ENCODE measurements at places on chromosomes 16 and 17. TPM values are rescaled to one million over a fixed set of nuclear protein-coding genes. Genes with fewer than 3 reads are reported as not detected.

HOXB1 gene
- not detected for total RNA-seq

KLHL10 gene
- total RNA-seq, result 0.33 TPM

KRT25 gene
- total RNA-seq, result not detected

KCTD2 gene
- 17.5 TPM for total RNA-seq

ABCC12 gene
- total RNA-seq, result not detected

KRTAP2-1 gene
- not detected for total RNA-seq

DNA sequence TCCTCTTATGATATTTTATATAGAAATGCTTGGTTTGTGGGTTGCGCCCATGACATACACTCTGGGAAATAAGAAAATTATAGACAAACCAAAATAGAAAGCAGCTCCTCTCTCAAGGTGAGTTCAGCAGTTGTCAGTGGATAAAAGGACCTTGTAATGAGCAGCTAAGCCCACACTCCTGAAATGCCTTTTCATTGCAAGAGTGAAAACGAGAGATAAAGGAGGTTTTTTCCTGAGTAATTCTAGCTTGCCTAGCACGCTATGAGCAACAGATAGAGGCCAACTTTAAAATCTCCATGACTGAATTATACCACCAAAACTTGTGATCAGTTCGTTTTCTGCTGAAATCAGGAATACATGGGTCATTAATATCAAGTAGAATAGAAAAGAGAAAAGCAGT lies 261.8 kb upstream of the CACNG5 start:
- H3K27ac ChIP-seq, result no peak overlapping the region
- DNase-seq, result no peak
- H3K36me3 ChIP-seq, result no peaks in the 10 kb centered on the region
- no peak overlapping the region for H3K4me3 ChIP-seq

DNA sequence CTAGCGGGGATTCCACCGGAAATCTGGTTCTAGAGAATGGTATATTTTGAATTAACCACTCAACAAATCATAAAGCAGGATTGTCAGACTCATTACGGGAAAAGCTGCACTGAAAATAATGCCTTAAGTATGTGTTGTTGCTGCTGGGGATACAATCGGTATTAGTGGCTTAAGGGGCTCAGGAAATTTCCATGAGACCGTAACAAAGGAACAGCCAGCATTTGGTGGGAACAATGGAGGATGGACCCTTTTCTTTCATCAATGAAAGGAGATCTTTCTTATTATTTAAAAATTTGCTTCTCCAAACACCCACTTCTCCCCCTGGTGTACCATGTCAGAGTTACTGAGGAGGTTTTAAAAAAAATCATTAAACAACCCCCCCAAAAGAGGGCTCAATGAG lies 342.6 kb upstream of the ZFHX3 start:
- H3K36me3 ChIP-seq, result no peaks in the 10 kb centered on the region
- no peak overlapping the region for H3K27ac ChIP-seq
- H3K27me3 ChIP-seq, result no peaks in the 10 kb centered on the region
- H3K4me1 ChIP-seq, result no peaks in the 10 kb centered on the region
- H3K4me3 ChIP-seq, result no peak overlapping the region
- DNase-seq, result no peak

DNA sequence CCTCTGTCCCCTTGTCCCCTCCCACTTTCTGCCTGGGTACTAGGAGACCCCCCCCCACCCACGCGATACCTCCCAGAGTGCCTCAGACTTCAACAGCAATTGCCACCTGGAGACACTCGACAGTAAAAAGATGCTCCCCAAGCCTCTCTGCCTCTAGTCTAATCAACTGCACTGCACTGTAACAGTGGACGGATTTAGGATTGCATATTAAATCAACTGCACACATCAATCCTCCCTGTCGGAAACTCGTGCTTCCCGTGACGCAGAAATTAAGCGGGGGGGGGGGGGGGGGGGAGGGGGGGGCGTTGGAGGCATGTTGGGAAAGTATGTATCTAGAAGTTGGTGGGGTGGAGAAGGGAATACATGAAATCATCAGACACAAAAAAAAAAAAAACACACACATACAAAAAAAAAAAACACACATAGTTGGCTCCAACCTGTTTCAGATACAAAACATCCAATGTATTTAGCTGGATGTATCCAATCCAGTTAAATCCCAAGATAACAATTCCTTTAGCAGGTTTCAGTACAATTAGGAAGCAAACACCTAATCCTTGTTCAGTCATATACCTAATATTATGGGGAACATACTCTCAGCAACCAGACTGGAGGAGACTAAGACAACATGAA lies 29.7 kb downstream of the FAM222B start:
- peaks cover 12% of the 10 kb centered on the region for H3K4me1 ChIP-seq
- H3K27me3 ChIP-seq, result no peaks in the 10 kb centered on the region
- H3K4me3 ChIP-seq, result peak overlapping the region; percentile 97
- DNase-seq, result peak; percentile 74

GRCh38 chr16:49713770-49714169 lies 142.1 kb downstream of the ZNF423 start:
- H3K27me3 ChIP-seq, result no peaks in the 10 kb centered on the region
- no peak overlapping the region for H3K27ac ChIP-seq
- no peaks in the 10 kb centered on the region for H3K36me3 ChIP-seq

- no peak overlapping the region for H3K27ac ChIP-seq
- no peaks in the 10 kb centered on the region for H3K4me1 ChIP-seq
- no peaks in the 10 kb centered on the region for H3K36me3 ChIP-seq
- H3K4me3 ChIP-seq, result no peak overlapping the region
- H3K27me3 ChIP-seq, result no peaks in the 10 kb centered on the region
These were observed 6.0 kb downstream of the PERCC1 start for GRCh38 chr16:1436731-1437355.

GRCh38 chr17:13030459-13031300 lies 12.9 kb upstream of the ELAC2 start:
- DNase-seq, result peak; percentile 35
- no peaks in the 10 kb centered on the region for H3K36me3 ChIP-seq
- no peaks in the 10 kb centered on the region for H3K4me1 ChIP-seq
- H3K27me3 ChIP-seq, result no peaks in the 10 kb centered on the region

GRCh38 chr17:383771-384621 lies 31.4 kb upstream of the RPH3AL start:
- no peaks in the 10 kb centered on the region for H3K27me3 ChIP-seq
- no peak overlapping the region for H3K4me3 ChIP-seq
- no peak for DNase-seq
- H3K27ac ChIP-seq, result no peak overlapping the region
- H3K4me1 ChIP-seq, result no peaks in the 10 kb centered on the region
- H3K36me3 ChIP-seq, result no peaks in the 10 kb centered on the region

DNA sequence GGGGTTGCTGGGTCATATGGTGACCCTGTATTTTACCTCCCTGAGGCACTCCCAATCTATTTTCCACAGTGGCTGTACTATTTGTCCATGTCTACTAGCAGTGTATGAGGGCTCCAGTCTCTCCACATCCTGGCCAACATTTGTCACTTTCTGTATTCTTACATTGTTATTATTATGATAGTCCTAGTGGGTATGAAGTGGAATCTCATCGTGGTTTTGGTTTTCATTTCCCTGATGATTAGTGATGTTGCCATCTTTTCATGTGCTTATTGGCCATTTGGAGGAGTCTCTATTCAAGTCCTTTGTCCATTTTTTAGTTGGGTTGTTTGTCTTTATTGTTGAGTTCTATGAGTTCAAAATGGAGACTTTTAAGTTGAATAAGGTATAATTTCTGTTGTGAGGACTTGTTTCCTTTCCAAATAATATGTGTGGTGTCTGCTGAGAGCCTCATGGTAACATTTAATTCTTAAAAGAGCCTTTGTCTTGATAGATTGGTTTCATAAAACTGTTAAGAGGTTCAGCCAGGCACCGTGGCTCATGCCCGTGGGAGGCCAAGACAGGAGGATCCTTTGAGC lies 108.2 kb downstream of the RPTOR start:
- no peaks in the 10 kb centered on the region for H3K36me3 ChIP-seq
- H3K4me1 ChIP-seq, result peaks cover 18% of the 10 kb centered on the region
- DNase-seq, result peak; percentile 16

DNA sequence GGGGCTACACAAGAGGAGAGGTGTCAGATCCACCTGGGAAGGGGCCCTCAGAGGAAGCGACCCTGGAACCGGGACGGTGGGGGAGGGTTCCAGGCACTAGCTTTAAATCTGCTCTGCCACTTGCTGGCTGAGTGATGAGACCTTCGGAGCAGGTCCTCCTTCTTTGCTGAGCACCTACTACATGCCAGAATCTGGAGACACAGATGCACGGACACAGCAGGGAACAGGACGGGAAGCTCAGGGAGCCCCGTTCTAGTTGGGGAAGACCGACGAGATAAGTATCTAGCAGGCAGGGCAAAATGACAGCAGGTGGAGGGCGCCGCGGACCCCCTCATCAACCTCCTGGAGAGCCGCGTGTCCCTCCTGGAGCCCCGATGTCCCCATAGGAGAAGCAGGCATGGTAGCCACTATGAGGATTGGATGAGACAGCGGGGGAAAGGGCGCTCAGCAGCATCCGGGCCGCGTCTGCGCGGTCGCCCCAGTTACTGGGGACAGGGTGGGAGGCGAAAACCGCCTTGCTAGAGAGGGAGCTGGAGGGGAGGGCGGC lies 27.2 kb downstream of the SBK1 start:
- no peaks in the 10 kb centered on the region for H3K36me3 ChIP-seq
- no peak overlapping the region for H3K27ac ChIP-seq
- H3K4me1 ChIP-seq, result no peaks in the 10 kb centered on the region
- DNase-seq, result no peak
- no peaks in the 10 kb centered on the region for H3K27me3 ChIP-seq
- H3K4me3 ChIP-seq, result no peak overlapping the region

DNA sequence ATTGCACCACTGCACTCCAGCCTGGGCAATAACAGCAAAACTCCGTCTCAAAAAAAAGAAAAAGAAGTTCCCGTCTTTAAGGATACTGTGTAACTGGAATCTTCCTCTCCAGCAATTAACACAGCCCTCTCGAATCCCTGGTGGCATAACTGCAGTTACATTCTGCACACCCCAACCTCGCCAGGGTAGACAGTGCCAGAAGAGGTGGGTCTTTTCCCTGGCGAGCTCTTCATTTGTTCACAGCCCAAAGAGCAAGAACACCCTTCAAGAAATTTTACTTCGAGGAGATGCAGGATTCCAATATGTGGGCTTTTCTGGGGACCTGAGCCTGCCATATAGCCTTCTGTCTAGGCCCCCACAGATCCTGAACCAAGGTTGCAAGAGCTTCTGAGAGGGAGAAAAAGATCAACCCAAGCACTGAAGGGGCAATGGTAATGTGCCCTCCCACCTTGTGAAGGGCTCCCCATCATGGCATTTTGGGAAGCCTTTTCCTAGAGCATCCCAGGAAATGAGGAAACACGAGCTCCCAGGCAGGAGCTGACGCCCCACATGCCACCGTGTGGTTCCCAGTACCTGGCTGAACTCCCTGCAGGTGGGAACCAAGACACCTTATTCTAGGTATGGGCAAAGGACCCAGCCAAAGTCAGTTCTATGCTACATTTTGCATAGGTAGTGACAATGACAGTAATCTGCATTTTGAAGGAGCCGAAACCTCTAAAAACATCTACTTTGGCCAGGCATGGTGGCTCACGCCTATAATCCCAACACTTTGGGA lies 26.9 kb downstream of the TK2 start:
- H3K4me3 ChIP-seq, result no peak overlapping the region
- no peak for DNase-seq
- H3K4me1 ChIP-seq, result peaks cover 2% of the 10 kb centered on the region
- H3K27me3 ChIP-seq, result no peaks in the 10 kb centered on the region

GRCh38 chr17:19346351-19347255 lies 15.9 kb downstream of the B9D1 start:
- no peak overlapping the region for H3K4me3 ChIP-seq
- no peaks in the 10 kb centered on the region for H3K36me3 ChIP-seq
- peak; percentile 95 for DNase-seq
- no peaks in the 10 kb centered on the region for H3K27me3 ChIP-seq
- H3K27ac ChIP-seq, result peak overlapping the region; percentile 31

DNA sequence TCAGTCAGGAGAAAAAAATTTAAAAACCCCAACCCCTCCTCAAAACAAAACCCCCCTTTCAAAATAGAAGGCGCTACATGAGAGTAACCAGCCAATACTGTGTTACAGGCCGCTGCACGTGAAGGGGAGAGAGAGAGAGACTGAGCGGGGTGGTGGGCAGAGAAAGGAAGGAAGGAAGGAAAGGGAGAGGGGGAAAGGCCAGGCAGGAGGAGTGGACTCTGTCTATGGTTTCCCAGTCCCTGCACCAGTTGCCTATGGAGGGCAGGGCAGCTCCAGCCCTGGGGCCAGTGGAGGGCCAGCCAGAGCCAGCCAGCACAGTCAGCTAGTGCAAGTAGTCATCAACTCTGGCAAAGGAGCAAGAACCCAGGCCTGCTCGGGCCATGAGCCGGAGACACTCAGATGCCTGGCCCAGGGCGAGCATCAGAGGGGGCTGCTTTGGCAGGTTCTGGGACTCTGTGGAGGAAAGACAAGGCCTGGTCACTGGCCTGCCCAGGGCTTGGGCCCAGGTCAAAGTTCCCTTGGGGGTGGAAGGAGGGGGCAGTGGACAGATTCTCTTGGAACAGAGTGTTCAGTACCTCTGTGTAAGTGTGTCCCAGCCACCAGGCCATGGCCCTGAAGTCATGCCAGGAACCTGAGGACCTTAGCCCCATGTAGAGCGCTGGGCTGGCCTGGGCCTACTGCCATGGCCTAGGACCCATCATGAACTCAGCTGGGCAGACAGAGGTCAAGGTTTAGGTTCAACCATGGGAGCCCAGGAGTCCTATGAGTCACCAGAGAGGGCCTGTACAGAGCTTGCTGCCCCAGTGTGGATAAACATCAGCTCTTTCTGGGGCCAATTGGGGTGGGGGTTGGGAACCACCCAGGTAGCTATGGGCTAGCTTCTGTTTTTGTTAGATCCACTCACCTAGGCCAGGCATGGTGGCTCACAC lies 7.3 kb upstream of the GFOD2 start:
- DNase-seq, result no peak
- H3K27me3 ChIP-seq, result no peaks in the 10 kb centered on the region
- H3K4me3 ChIP-seq, result no peak overlapping the region
- peaks cover 12% of the 10 kb centered on the region for H3K36me3 ChIP-seq
- H3K4me1 ChIP-seq, result no peaks in the 10 kb centered on the region
- H3K27ac ChIP-seq, result no peak overlapping the region

GRCh38 chr16:11395008-11395948 lies 50.0 kb downstream of the RMI2 start:
- no peaks in the 10 kb centered on the region for H3K4me1 ChIP-seq
- DNase-seq, result no peak
- no peaks in the 10 kb centered on the region for H3K36me3 ChIP-seq
- H3K4me3 ChIP-seq, result no peak overlapping the region
- no peak overlapping the region for H3K27ac ChIP-seq

DNA sequence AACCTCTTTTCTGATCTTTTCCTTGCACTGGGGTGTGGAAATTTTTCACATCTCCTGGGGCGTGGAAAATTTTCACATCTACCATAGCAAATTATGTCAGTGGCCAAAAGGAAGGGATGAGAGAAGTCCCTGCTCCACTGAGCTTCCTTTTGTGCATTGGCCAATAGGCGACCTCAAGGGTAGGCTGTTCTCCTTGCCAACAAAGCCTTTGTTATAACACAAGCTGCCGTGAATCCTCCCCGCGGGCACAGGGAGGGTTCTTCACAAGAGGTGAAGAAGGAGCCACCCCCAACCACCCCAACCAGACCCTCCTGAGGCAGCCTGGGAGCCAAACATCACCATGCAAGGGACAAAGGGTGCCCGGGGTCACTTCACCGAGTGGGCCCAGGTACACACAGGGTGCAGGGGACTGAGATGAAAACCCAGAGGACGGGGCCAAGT lies 6.5 kb downstream of the SLC5A11 start:
- H3K36me3 ChIP-seq, result no peaks in the 10 kb centered on the region
- H3K27me3 ChIP-seq, result no peaks in the 10 kb centered on the region
- H3K27ac ChIP-seq, result no peak overlapping the region
- no peak overlapping the region for H3K4me3 ChIP-seq

Data from fibroblast of lung (primary cell).